ENCODE measurements at places on chromosomes 7 and 10.

GRCh38 chr7:27210441-27211083, 10.7 kb upstream of the HOXA13 start:
- DNase-seq = no peak

DNA sequence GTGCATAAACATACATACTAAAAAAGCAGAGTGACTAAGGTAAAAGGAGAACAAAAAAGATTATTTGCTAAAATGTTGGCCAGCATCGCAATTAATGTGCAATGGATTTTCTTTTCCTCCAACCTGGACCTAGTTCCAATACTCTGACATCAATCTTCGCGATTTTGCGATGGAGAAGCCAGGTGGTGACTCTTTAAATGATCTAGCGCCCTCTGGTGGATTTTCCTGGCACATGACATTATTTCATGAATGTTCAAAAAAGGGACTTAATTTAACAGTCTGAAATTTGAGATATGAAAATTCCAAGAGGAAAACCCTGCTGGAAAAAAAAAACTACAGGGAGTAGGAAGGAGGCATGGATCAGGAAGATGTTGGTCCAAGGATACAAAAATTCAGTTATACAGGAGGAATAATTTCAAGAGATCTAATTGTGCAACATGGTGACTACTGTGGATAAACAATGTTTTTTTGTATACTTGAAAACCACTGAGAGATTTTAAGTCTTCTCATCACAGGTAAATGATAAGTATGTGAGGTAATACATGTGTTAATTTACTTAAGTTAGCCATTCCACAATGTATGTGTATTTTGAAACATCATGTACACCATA, 4.3 kb upstream of the KCNMA1 start:
- DNase-seq = peak; percentile 41

DNA sequence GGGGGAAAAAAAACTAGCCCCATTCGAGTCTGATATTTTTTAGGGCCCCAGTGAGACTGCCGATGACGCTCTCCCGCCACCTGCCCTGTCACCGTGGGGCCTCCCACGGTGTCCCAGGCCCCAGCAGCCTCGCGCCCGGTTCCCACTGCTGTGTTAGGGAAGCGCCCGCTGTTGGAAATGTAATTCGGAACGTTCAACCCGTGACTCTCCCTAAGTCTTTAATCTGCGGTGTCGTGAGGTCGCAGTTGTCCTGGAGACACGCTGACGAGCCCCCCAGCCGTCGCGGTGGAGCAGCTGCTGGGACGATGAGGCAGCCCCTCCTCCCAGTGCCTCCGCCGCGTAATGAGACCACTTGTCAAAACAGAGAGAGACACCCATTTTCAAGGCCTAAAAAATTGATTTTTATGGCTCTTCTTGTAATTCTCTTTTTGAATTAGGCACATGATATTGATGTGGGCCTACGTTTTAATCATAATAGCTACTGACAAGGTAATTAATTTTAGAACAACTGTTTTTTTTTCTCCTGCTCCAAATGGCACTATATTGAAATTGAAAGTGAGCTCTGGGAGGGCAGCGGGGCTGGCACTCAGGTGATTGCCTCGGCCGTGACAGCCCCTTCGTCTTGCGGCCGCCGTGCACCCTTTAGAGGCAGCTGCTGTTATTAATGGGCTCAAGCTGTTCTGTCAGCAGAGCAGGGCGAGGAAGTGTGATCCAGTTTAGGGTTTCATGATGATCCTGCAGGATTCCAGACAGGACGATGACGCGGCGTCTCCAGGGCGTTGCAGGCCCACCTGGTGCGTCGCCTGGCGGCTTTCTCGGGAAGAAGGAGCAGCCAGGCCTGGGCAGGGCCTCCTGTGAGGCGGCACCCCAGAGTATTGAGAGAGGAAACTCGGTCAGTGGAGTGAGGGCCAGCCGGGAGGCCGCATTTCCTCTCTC, 63.3 kb downstream of the NKX6-2 start:
- peak; percentile 67 for DNase-seq

- DNase-seq = no peak
Measured at GRCh38 chr10:29859521-29860130, 199.8 kb downstream of the JCAD start.

DNA sequence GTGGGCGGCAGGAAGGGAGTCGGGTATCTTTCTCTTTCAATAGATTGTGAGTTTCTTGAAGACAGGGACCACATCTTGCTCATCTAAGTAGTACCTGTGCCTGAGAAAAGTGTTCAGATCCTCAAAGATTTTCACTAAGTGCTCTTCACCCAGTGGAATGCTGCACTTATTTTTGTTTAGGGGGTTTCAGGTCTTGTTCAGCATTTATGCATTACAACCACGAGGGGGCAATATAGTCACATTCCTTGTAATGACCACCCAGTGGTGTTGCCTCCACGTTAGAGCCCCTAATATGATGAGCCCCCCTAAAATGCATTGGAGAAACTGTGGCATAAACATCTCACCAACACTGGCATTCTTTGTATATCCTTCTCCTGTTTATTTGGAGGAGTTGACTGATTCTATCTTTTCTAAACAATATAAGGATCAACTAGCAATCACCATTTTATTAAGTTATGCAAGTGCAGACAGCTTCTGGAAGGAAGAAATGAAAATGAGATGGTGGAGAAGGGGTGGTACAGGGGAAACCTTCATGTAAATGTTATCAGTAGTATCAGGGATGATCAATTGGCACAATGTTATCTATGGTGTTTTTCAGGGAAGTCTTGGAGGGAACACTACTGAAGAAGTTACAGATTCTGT, 3.1 kb upstream of the PAPSS2 start:
- peak; percentile 4 for DNase-seq

GRCh38 chr7:16710651-16711050, 42.9 kb upstream of the TSPAN13 start:
- DNase-seq = no peak

DNA sequence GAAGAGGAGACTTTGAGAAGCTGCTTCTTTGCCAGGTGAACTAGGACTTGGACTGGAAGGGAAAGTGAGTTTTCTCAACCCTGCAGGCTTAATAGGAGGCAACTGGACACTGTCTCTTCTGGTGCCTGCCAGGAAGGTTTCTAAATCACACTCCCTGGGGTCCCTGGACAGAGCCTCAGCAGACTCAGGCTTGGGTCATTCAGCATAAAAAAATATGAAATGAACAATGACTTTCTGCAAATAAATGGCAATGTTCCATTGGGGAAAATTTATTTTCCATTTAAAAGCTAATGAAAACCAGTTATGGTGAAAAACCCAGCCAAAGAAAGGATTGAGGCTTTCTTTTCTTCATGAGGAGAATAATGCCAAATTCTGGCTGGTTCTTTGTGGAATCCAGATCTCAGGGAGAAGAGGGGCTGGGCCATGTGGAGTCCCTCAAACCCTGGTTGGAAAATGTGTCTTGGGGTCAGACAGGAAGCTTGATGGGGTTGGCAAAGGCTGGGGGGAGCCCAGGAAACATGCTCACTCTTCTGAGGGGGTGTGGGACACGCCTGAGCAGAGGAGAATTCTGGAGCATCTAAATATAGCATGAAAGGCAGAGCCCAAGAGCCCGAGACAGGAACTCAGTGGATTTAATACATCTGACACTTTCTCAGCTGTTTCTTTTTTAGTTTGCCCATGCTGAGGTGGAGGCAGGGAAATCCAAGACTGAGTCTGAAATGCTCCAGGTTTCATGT, 65.2 kb upstream of the EMX2 start:
- DNase-seq = no peak

GRCh38 chr10:132643709-132644526, 106.3 kb downstream of the INPP5A start:
- DNase-seq = no peak

DNA sequence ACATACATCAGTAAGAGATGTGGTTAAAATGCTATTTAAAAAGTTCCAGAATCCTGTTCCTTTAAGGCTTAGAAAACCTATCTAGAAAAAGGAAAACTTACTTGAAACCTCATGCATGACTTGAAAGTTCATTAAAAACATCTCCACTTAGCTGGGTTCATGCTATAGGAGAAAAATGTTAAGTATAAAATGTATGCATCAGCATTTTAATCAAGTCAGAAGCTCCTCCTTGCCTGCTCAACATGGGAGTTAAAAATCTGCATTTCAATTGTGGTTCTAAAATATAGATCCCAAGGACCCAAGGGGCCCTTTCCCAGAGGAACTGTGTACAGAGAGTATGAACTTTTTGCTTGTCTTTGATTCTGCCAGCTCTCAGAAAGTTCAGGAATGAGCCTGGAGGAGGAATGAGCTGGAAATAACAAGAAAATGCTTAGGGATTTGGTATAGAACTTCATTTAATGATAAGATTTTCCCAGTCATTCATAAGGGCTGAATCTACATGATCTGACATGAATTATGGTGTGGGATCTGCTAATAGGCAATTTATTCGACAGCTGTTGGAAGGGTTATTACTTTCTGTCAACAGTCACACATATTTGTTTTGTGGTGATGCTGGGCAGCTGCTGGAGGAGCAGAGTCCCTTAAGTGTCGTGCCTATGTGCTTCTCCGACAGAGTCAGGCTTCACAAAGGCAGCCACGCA, 85.6 kb upstream of the MTPN start:
- peak; percentile 55 for DNase-seq

DNA sequence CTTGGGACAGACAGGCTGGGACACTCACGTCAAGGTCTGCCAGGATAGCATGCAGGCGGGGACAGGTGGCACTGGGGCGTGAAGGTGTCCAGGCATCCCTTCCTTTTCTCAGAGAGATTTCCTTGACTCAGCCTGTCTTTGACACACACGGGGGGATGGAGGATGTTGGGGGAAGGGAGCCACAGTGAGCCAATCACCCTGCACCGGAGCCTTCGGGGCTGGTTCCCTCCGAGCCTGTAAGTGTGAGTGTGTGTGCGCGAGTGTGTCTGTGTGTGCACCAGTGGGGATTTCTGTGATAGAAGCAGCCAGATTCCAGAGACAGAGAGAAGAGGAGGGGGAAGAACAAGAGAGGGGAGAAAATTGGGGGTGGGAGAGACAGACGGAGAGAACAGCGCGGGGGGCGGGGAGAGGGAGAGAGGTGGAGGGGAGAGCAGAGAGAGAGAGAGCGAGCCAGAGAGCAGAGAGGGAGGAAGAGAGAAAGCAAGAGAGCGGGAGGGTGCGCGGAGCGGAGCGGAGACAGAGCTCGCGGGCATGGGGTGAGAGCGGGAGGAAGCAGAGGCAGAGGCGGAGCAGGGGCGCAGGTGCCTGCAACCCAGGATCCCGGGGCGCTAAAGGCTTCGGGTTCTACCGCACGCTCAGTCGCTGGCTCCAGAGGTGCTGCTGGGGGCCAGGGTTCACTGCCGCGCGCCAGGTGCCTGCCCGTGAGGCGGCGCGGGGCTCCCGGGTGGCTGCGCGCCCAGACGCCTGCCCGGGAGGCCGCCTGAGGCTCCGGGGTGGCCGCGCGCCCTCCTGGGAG, 466 bp upstream of the GPR26 start:
- no peak for DNase-seq

GRCh38 chr10:96345222-96345621, 13.6 kb downstream of the OPALIN start:
- DNase-seq = no peak

Data from DMS153 (cell line).